ENCODE measurements at places on chromosomes 1 and 21.

DNA sequence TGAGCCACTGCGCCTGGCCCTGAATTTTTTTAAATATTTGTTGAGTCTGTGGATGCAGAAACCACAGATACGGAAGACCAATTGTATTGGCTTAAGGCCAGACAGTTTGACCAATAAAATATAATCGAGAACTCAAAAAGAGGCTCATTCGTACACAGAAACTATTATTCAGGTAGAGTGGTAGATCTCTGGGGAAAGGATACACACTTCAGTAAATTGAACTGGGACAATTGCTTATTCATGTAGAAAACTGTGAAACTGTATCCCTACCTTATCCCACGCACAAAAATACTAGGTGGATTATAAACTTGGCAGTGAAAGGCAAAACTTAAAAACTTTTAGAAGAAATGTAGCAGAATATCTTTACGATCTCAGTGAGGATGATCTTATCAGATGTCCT lies 25.0 kb upstream of the SHE start:
- no peak for DNase-seq

- DNase-seq, result peak; percentile 79
Measured at GRCh38 chr1:27136998-27137542, 17.9 kb downstream of the SLC9A1 start.

DNA sequence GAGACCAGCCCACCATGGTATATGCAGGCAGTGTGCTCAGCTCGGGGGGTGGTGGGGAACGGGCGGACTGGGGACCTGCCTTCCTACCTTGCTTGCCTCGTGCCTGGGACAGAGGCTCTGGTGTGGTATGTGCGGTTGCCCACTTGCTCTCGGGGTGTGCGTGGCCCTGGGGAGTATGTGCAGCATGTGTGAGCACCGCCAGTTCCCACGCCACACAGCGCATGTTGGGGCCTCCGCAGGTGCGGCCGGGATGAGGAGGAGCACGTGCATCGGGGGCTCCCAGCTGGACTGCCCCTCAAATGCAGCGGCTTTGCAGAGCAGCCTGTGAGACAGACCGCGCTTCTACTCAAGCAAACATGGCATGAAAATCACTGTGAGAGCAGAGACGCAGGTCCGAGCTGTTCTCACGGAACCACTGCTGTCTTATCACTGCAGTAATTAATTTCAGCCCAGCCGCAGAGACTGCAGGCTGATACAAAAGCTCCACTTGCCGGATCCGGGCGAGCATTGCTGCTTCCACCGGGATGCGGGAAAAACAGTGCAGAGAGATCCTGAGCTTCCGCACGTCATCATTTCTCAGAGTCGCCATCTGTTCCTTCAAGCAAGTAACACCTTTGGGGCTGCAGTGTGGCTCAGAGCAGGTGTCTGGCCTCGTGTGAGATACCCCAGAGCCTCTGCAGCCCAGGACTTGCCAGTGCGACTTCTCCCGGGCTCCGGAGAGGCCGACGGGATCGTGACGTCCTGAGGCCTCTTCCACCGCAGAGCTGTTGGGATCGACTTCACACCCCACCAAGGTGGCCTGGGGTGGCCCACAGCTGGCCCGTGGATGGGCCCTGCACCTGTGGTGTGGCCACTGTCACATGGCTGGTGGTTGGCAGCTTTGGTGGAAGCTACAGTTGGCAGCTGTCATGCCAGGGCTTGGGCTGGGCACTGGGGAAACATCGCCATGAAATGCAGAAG lies 92.6 kb upstream of the ACTRT2 start:
- DNase-seq, result no peak

DNA sequence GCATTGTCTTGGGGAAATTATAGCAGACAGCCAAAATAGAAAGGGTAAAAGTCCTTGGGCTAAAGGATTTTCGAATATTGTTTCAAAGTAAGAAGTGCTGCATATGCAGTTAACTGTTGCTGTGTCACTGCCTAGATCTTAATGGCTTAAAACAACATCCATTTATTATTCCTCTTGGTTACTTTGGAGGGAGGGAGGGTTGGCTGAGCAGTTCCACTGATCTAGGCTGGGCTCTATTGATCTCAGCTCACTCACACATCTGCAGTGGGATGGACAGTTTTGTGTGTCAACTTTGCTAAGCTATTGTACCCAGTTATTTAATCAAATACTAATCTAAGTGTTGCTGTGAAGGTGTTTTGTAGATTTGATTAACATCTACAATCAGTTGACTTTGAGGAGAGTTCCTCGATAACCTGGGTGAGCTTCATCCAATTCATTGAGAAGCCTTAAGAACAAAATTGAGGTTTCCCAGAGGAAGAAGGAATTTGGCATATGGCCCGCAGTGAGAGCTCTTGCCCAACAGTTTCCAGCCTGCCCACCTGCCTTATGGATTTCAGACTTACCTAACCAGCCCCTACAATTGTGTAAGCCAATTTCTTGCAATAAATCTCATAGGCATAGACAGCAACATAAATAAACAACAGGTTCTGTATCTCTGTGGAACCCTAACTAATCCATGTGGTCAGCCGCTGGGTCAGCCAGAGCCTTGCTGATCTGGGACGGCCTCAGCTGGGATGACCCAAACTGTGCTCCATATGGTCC lies 187.3 kb downstream of the AK5 start:
- DNase-seq, result no peak

DNA sequence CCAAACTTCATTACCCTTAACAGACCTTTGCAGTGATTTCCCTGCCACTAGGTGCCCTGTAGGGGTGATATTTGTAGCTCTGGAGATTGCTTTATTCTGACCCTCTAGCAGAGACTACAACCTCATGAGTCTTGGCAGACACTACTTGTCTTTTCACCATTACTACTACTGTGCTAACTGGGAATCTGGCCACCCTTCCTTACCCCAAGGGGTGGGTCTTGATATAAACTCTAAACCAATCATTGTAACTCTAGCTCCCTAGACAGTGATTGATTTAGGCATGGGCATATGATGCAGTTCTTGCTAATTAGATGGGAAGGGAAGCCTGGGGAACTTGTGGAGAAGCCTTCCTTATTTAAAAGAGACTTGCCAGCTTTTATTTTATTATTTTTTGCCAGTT lies 3.9 kb downstream of the KPNA6 start:
- no peak for DNase-seq

DNA sequence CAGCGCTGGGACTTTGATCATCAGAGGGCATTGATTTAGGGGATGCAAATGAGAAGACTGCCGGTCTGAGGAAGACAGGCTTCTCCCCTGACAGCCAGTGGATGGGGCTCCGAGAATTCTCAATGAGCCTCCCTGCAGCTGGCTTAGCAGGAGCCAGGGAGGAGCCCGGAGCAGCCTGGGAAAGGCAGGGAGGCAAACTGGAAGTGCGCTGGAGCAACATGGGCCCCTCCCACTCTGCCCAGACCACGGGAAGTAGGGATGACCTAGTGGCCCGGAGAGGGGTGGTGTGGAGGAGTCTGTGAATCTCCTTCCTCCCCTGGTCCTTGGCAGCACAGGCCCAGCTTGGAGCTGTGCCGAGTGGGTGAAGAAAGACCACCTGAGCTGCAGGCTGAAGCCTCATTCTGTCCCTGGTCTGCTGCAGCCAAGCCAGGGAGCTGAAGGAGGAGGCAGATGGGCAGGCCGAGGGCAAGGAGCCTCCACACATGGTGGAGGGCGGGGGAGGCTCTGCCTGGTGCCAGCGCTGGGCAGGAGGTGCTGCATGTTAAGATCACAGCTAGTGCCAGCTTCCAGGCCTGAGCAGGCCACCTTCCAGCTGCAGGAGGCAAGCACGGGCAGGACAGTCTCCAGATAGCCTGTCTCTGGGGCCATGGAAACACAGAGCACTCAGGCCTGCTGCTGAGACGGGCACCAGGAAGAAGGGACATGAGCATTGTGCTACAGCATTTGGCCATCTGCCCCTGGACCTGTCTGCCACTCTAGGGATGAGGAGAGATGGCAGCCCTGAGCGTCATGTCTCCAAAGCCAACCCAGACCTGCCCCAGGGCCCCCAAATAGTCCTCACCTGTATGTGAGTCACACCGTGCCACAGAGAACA lies 12.2 kb upstream of the CLSTN1 start:
- no peak for DNase-seq

- DNase-seq, result no peak
Measured at GRCh38 chr1:159817276-159818041, 9.2 kb upstream of the SLAMF8 start.

- DNase-seq, result no peak
Measured at GRCh38 chr1:207440626-207441025, 13.5 kb upstream of the CR2 start.

- no peak for DNase-seq
Measured at GRCh38 chr1:214066190-214066589, 78.4 kb downstream of the PROX1 start.

GRCh38 chr21:39348355-39349210 lies at the start of gene HMGN1:
HMGN1 (minus strand) TSS chr21:39349088; CDS start chr21:39348917, 171 bp downstream.
- peak; percentile 93 for DNase-seq
